ENCODE measurements at places on chromosomes 11 and 22.

- H3K36me3 ChIP-seq = peaks cover 3% of the 10 kb centered on the region
- no peaks in the 10 kb centered on the region for H3K27me3 ChIP-seq
- no peaks in the 10 kb centered on the region for H3K4me1 ChIP-seq
- no peak for DNase-seq
- H3K4me3 ChIP-seq = no peak overlapping the region
Measured at GRCh38 chr11:68430801-68431200, 29.8 kb upstream of the PPP6R3 start.

GRCh38 chr11:105232021-105232420 lies 92.5 kb upstream of the CARD18 start:
- no peak overlapping the region for H3K4me3 ChIP-seq
- no peaks in the 10 kb centered on the region for H3K4me1 ChIP-seq
- peaks cover 40% of the 10 kb centered on the region for H3K27me3 ChIP-seq
- no peaks in the 10 kb centered on the region for H3K36me3 ChIP-seq
- no peak overlapping the region for H3K27ac ChIP-seq

DNA sequence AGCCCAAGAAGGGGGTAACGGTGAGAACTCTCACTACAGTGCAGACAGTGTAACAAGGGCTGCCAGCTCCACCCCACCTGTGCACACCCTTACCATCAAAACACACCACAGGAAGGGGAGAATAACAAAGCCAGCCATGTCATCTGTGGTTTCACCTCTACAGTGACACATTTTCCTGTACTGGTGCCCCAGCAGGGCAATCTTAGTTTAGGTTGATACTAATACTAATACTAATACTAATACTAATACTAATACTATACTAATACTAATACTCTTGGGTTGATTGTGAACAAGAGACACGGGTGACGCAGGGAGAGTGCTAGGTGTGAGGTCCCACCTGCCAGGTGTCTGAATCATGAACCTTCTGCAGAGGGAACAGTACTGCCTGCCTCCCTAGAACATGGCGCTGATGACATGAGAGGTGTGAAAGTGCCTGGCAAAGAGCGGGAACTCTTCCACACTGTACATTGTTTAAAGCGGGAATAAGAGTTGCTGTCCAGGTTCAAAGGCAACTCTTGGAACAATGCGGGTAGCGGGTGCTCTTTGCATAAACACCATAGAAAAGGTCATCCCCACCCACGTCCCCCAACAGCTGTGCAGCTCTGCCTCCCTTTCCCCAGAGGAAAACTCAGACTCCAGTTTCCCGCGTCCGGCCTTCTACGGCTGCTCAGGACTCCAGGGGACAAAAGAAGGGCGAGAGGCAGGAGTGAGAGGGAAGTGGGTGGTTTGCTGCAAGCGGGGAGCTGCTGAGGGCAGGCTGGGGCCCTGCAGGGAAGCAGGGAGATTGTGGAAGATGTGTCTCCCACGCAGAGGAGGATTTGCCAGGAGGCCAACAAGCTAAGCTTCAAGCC lies 25.0 kb upstream of the TMPRSS4 start:
- peak overlapping the region; percentile 63 for H3K4me3 ChIP-seq
- H3K27ac ChIP-seq = peak overlapping the region; percentile 95
- H3K27me3 ChIP-seq = peaks cover 12% of the 10 kb centered on the region
- H3K36me3 ChIP-seq = peaks cover 8% of the 10 kb centered on the region
- peak; percentile 73 for DNase-seq

- H3K27ac ChIP-seq = peak overlapping the region; percentile 80
- DNase-seq = no peak
- peaks cover 60% of the 10 kb centered on the region for H3K36me3 ChIP-seq
- H3K4me3 ChIP-seq = no peak overlapping the region
- peaks cover 14% of the 10 kb centered on the region for H3K4me1 ChIP-seq
- H3K27me3 ChIP-seq = peaks cover 21% of the 10 kb centered on the region
Measured at GRCh38 chr22:29301716-29302401, 4.6 kb upstream of the GAS2L1 start.

DNA sequence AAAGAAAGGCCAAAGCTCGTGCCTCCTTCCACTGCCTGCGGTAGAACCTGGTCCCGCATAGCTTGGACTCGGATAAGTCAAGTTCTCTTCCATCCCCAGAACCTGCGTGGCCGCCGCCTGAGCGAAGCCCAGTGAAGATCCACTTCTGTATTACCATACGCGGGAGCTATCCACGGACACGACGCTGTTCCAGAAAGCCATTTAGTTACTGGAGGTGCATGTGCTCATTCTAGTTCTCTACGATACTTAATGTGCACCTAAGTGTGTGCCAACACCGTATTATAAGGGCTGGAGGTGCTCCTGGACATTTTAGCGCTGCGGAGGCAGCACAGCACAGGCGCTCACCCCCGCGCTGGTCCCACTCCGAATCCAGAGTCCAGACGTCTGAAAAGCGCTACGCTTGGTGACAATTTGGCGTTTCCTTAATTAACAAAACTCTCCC lies 1.4 kb downstream of the WT1 start:
- H3K27ac ChIP-seq = no peak overlapping the region
- peak overlapping the region; percentile 27 for H3K4me3 ChIP-seq
- peaks cover 94% of the 10 kb centered on the region for H3K27me3 ChIP-seq
- H3K36me3 ChIP-seq = no peaks in the 10 kb centered on the region

- H3K27ac ChIP-seq = no peak overlapping the region
- no peaks in the 10 kb centered on the region for H3K27me3 ChIP-seq
- H3K36me3 ChIP-seq = peaks cover 3% of the 10 kb centered on the region
- no peak overlapping the region for H3K4me3 ChIP-seq
- peaks cover 5% of the 10 kb centered on the region for H3K4me1 ChIP-seq
Measured at GRCh38 chr22:38784035-38784434, 9.9 kb downstream of the DNAL4 start.

- H3K4me3 ChIP-seq = no peak overlapping the region
- H3K27ac ChIP-seq = no peak overlapping the region
- H3K4me1 ChIP-seq = no peaks in the 10 kb centered on the region
- no peaks in the 10 kb centered on the region for H3K36me3 ChIP-seq
Measured at GRCh38 chr11:111066846-111067245, 178.7 kb upstream of the POU2AF2 start.

DNA sequence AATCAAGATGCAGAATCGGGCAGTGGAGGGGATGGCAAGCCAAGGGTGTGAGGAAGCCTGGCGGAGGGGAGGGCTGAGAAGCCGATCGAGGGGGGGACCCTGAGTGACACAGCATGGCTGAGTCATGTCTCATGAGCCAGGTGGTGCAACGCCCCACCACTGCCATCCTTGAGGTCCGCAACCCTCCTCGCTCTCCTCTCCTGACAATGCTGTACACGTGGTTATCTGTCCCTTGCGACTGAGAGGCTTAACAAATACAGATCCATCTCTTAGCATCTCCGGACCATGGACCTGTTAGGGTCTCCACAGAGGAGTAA lies 14.2 kb downstream of the SLC22A12 start:
- no peaks in the 10 kb centered on the region for H3K36me3 ChIP-seq
- no peak overlapping the region for H3K4me3 ChIP-seq
- DNase-seq = no peak
- peaks cover 37% of the 10 kb centered on the region for H3K27me3 ChIP-seq

- H3K4me1 ChIP-seq = peaks cover 8% of the 10 kb centered on the region
- no peak for DNase-seq
- H3K36me3 ChIP-seq = no peaks in the 10 kb centered on the region
- H3K27me3 ChIP-seq = peaks cover 37% of the 10 kb centered on the region
Measured at GRCh38 chr11:94776351-94777321, 8.5 kb downstream of the AMOTL1 start.

- DNase-seq = no peak
- peaks cover 23% of the 10 kb centered on the region for H3K36me3 ChIP-seq
- H3K27me3 ChIP-seq = no peaks in the 10 kb centered on the region
- no peak overlapping the region for H3K27ac ChIP-seq
- H3K4me3 ChIP-seq = no peak overlapping the region
Measured at GRCh38 chr11:63611395-63611747, 2.9 kb downstream of the PLAAT3 start.

DNA sequence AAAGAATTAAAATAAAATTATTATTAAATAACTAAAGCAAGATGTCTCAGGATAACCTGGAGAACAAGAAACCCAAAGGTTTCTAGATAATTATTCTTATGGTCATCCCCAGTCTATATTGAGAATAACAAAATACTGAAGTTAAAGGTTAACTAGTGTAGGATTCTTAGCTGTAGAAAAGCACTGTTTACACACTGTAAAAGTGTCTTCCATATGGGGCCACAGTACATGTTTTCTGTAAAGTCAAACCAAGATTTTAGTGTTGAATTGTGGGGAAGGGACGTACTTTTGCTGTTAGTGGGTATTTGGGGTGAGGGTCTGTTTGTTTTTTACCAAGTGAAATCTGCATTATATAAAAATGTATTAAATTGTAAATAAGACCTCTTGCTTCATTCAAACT lies 47.5 kb upstream of the SOX6 start:
- H3K27me3 ChIP-seq = no peaks in the 10 kb centered on the region
- no peak for DNase-seq
- no peak overlapping the region for H3K27ac ChIP-seq
- no peaks in the 10 kb centered on the region for H3K4me1 ChIP-seq
- no peaks in the 10 kb centered on the region for H3K36me3 ChIP-seq

- H3K27me3 ChIP-seq = no peaks in the 10 kb centered on the region
- no peak for DNase-seq
- peak overlapping the region; percentile 46 for H3K4me3 ChIP-seq
- H3K27ac ChIP-seq = peak overlapping the region; percentile 95
- peaks cover 7% of the 10 kb centered on the region for H3K36me3 ChIP-seq
- peaks cover 69% of the 10 kb centered on the region for H3K4me1 ChIP-seq
Measured at GRCh38 chr22:23241562-23242472, 61.5 kb downstream of the BCR start.

DNA sequence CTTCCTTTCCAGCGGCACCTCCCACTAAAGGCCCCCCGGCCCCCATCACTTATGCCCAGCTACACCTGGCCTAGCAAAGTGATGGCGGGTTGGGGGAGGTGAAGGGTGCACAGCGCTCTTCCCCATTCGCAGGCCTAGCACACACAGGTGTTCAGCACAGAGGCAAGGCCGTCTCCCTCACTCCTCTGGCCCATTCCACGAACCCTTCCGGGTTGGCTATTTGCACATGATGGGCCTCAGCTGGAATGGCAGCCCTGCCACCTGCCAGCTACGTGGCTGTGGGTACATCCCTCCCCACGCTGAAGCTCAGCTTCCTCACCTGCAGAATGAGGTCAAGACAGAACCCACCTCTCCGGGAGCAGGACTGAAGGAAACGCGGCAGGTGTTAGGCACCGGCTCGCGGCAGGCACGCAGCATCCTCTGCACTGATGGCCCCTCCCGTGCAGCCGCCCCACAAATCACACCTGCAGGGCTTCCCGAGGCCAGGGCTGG lies 4.8 kb downstream of the KIAA0930 start:
- peaks cover 20% of the 10 kb centered on the region for H3K4me1 ChIP-seq
- peak overlapping the region; percentile 74 for H3K4me3 ChIP-seq
- DNase-seq = no peak
- H3K27me3 ChIP-seq = no peaks in the 10 kb centered on the region
- H3K36me3 ChIP-seq = peaks cover 23% of the 10 kb centered on the region

DNA sequence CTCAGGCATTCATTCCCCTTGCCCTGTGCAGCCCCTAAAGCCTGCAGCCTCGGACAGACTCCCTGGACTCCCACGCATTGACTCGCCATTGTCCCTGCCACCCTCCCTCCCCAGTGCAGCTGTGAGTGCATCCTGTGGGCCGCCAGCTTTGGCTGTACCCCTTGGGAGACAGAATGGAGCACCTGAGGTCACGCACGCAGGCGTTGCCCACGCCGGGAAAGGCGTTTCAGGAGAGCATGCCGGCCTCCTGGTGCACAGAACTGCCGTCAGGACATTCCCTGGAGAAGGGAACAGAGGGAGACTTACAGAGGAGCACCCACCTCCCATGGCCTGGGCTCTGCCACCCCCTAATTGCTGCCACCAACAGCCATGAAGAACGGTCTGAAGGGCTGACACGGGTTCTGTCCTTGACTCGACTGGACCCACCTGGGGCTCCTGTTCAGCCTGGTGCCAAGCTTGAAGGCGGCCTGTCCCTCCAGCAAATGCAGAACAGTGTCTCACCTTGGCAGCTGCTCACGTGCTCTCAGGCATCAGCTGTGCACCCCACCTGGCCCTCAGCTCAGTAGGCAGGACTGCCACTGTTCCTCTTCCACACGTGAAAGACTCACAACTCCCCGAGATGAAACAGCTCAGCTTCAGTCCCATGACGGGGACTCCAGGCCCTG lies 503.8 kb downstream of the BRD1 start:
- H3K4me3 ChIP-seq = no peak overlapping the region
- peaks cover 60% of the 10 kb centered on the region for H3K27me3 ChIP-seq
- no peak overlapping the region for H3K27ac ChIP-seq
- no peaks in the 10 kb centered on the region for H3K36me3 ChIP-seq
- DNase-seq = no peak

DNA sequence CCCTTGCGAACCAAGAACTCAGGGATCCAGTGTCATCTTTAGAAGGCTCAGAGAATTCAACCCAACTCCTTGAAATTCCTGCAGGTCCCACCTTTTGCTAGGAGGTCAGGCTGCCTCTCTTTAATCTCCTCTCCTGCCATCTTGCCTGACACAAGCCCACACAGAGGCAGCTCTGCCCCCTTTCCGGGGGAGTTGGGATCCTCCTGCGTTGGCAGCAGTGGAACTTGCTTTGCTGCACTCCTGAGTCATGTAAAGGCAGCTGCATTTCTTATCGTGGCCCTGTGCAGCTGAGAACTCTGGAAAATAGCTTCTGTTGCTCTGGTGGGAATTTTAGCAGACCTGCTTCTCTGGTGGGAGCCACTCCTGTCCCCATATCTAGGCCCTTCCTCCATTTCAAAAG lies 142.3 kb upstream of the TBCEL start:
- peaks cover 2% of the 10 kb centered on the region for H3K36me3 ChIP-seq
- H3K4me1 ChIP-seq = no peaks in the 10 kb centered on the region
- no peak overlapping the region for H3K27ac ChIP-seq
- no peak overlapping the region for H3K4me3 ChIP-seq
- peaks cover 32% of the 10 kb centered on the region for H3K27me3 ChIP-seq

GRCh38 chr11:11973866-11974265 lies 34.6 kb downstream of the DKK3 start:
- peaks cover 3% of the 10 kb centered on the region for H3K36me3 ChIP-seq
- no peaks in the 10 kb centered on the region for H3K27me3 ChIP-seq
- no peak overlapping the region for H3K4me3 ChIP-seq
- peaks cover 11% of the 10 kb centered on the region for H3K4me1 ChIP-seq
- H3K27ac ChIP-seq = no peak overlapping the region
- no peak for DNase-seq

DNA sequence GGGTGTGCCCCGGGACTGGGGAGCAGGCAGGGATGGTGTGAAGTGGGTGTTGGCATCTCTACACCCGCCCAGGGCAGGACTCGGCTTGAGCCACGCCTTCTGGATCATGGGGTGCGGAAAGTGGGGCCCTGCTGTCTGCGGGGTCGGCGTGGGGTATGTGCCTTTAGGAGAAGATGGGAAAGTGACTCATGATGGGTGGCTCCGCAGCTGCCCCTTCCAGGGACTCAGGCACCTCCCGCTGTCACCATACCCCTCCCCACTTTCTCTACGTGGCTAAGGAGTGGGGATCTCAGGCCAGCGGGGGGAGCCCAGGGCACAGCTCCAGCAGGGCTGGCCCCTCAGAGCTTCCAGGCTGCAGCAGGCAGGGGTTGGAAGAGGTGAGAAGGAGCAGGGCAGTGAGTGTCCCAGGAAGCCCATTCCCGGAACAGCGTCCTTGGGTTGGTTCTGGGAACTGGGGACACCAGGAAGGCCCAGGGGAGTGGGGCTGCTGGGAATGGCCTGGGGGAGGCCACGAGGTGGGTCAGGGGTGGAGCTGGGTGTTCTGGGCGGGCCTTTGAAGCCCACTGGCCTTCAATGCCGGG lies 102.9 kb upstream of the FGF3 start:
- H3K4me3 ChIP-seq = no peak overlapping the region
- DNase-seq = no peak
- H3K27ac ChIP-seq = no peak overlapping the region
- no peaks in the 10 kb centered on the region for H3K36me3 ChIP-seq
- peaks cover 3% of the 10 kb centered on the region for H3K4me1 ChIP-seq
- peaks cover 77% of the 10 kb centered on the region for H3K27me3 ChIP-seq

All from effector memory CD8-positive, alpha-beta T cell (primary cell).